ENCODE measurements at places on chromosomes 1 and 21.

DNA sequence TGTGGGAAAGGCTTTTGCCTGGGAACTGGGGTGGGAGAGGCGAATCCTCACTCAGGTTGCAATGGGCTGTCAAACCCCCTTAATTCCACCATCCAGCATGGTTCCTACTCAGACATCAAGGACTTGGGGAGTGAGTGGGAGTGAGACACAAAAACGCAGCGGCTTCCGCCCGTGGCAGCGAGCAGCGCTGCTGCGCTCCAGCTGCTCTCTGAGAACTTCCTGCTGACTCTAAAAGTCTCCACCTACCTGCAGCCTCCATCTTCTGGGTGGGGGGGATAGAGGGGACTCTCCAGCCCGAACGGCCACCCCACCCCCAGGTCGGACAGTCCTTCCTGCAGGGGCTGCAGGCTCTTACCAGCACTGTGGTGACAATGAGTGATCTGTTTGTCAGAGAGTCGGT is 184.4 kb downstream of the GRIK3 start:
- DNase-seq: no peak

DNA sequence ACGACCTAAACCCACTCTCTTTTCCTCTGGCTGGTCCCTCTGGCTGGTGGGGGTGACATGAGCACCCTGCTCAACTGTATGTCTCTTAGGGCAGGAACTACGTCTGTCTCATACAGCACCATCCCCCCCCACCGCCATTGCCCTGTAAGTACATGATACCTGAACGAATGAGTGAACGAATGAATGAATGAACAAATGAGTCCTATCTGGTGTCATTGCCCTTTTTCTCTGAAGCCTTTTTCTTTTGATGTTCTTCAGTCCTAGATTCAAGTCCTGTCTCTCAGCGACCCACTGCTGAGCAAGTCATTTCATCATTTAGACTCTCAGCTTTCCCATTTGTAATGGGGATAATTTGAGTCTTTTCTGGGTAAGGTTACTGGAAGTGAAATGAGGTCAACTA is 10.8 kb downstream of the MATN1 start:
- no peak for DNase-seq

DNA sequence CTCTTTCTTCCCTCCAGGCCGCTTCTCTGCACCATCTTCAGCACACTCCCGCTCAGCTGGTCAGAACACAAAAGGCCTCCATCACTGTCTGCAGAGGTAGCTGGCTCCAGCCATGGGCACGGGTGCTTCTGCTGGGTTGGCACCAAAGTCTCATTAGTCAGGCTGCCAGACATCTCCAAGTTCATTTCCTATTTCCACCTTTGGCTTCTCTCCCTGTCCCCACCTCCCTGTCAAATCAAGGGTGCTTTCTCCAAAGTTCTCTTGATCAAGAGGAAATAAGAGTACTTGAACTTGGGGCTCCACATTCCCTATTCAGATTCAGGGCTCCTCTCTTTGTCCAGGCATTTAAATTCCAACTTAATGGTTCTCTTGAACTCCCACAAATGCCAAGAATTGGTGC is 33.9 kb upstream of the GRIK3 start:
- DNase-seq: no peak

- DNase-seq: no peak
Observed at GRCh38 chr1:66503841-66504470, 30.0 kb upstream of the SGIP1 start.
